Kidney tubule cell (primary cell): ENCODE measurements at places on chromosomes 12 and 14.

DNA sequence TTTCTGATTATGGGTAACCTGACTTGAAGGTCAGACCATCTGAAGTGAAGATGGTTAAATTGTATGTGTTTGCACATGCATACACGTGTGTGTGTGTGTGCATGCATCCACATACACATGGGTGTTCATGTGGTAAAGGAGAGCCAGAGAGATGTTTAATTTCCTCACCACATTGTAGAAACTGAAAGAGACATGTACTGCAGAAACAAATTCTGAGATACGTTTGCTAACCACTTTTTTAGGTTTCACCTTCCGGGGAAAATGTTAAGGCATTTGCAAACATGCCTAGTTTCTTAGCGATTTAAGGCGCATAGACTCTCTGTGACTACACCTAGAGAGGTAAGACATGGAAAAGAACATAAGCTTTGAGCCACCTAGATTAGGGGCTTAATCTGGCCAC lies 362.9 kb downstream of the RAD51B start:
- DNase-seq: no peak

DNA sequence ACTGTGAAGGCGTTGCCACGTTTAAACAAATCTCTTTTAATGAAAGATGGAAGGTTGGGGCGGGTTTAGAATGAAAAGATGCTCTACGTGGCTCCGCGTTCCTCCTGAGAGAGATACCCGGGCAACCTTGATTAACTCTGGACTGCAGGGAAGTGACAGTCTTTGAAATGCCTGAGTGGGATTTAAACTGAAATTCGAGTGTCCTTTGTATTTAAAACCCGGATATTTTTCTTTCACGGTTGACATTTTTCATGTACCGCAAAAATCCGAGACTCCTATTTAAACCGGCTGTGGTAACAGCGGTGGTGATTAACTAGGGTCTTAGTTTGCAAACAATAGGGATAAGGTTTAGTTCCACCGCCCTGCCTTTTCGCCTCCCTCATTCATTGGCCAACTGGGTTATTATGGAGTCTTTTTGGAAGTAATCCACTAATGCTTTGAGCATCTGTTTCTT lies 707 bp downstream of the G2E3 start:
- DNase-seq: peak; percentile 63

- no peak for DNase-seq
These were observed at the start of gene MGP for GRCh38 chr12:14885718-14886221. Gene MGP, minus strand, starts transcription at chr12:14885854. Its CDS starts 63 bp downstream, at chr12:14885791.

DNA sequence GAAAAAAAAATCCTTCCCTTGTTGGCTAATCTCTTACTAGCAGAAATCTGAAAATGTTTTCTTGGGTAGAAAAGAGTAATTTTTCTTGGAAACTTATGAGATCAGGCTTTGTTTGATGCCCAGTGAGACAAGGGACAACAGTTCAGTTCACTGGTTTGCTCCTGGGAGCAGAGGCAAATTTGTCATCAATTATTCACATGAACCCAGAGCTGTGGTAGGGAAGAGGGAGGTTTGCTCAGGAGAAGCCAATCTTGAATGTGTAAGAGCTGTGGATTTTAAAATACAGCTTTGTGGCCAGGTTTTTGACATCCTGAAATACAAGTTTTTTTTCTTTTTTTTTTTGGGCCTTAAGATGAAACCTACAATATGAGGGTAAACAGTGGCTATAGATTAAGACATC lies 426.6 kb downstream of the ATP23 start:
- peak; percentile 74 for DNase-seq

DNA sequence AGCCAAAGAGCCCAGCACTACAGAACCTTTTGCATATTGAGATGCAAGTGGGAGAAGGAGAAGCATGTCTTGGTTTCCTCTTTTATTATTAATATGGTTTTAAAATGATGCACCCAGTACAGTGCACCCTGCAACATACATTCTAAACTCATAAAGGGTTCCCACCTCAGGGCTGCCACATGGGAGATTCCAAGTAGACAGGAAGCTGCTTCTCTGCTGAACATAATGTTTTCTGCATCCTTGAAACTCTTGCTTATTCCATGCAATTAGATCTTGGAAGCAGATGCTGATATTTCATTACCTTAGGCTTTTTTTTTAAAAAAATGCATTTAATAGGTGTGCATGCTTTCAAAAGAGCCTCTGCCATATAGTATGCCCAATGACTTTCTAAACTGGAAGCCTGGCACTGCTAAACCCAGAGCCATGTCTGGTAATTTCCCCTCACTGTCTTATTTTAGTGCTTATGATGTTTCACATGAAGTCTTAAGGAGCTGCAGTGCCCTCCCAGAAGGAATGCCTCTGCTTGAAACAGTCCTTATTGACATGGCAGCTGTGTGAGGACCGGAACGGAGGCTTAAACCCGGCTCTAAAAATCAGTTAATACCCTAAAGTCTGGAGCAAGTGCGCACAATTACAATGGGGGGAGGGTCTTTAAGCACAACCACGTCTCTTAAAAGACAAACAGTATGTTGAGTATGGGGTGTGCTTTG lies 2.0 kb upstream of the SIX1 start:
- no peak for DNase-seq

DNA sequence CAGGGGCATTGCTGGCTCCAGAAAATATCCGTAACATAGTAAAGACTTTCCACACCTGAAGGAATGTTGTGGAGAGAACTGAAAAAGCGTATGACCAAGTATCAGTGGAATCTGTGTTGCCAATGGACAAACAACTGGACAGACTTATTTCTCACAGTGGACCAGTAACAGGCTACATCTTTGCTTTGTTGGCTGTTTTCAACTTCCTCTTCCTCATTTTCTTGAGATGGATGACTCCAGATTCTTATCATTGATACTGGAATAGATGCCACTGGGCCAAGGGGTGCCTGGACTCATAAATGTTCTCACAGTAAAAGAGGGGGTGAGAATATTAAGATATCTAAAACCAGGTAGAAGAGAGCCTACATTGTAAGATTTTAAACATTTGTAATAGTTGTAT lies 6.4 kb downstream of the GAS2L3 start:
- peak; percentile 31 for DNase-seq

- DNase-seq: no peak
These were observed 303.1 kb upstream of the SOX5 start for GRCh38 chr12:24252602-24253001.

GRCh38 chr14:101881426-101881825 lies 82.9 kb upstream of the DYNC1H1 start:
- DNase-seq: no peak

DNA sequence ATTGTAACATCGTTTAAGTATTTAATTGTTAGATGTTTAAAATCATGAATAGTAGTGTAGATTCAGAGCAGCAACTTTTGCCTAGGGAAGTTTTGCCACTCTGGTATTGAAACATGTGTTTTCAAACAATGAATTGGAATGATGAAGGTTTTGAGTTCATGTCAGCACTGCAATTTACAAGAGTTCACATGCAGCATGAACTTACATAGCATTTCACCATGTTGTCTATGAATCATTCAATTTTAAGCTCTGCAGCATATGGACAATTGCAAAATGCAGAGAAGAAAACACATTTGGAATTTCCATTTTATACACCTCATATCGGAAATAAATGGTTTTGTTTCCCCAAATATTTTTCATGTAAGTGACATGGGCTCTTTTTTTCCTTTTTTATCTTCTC lies 170.7 kb upstream of the CDKN3 start:
- no peak for DNase-seq

- no peak for DNase-seq
These were observed 46.3 kb downstream of the ADGRD1 start for GRCh38 chr12:131000000-131000486.

DNA sequence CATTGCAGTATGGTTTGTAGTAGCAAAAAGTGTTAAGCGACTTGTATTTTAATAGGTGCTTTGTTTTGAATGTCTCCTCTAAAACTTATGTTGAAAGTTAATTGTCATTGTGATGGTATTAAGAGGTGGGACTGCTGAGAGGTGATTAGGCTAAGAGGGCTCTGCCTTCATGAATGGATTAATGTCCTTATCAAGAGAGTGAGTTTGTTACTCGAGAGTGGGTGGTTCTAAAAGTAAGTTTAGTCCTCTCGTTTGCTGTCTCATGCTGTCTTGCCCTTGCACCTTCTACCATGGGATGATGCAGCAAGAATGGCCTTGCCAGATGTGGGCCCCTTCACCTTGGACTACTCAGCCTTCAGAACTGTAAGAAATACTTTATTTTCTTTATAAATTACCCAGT lies 17.4 kb downstream of the ZDHHC17 start:
- no peak for DNase-seq

DNA sequence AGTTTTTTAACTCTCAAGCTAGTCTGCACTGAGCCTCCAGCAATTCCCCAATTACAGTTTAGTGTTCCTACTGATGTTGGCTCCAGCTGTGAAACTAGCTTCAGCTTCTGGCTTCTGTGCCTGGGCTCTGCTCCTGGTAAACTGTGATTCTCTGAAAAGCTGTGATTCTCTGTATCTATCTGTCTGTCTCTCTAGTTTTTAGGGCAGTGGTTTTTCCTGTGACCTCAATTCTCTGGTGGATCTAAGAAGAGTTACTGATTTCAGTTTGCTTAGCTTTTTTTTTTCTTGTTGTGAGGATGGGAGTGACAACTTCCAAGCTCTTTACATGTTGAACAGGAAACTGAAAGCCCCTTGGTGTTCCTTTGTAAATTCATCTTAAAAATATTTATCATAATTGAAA lies 3.8 kb upstream of the HIF1A start:
- DNase-seq: no peak

DNA sequence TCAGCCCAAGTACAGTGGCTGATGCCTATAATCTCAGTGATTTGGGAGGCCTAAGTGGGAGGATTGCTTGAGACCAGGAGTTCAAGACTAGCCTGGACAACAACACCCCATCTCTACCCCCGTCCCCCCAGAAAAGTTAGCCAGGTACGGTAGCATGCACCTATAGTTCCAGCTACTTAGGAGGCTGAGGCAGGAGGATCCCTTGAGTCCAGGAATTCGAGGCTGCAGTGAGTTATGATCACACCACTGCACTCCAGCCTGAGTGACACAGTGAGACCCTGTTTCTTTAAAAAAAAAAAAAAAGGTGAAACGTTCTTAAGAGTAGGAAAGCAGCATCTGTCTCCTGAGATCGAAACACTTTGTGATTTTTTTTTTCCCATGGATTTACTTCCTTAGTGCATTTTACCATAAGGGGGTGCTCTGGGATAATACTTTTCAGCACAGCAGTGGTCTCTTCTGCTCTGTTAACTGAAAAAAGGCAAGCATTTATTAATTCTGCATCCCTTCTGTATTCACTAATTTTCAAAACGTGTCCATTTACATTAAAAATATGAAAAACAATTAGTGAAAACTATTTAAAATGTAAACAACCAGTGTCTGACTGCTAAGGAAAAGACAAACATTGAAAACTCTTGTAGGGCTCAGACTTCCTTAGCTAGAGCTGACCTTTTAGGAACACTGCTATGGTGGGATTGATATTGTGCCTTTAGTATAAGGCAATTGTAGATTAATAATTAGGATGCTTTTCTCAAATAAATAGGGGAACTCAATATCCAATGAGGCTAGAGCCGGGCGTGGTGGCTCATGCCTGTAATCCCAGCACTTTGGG lies 31.2 kb upstream of the USP44 start:
- peak; percentile 55 for DNase-seq

- peak; percentile 58 for DNase-seq
These were observed 215.5 kb downstream of the DPF3 start for GRCh38 chr14:72678356-72678755.

DNA sequence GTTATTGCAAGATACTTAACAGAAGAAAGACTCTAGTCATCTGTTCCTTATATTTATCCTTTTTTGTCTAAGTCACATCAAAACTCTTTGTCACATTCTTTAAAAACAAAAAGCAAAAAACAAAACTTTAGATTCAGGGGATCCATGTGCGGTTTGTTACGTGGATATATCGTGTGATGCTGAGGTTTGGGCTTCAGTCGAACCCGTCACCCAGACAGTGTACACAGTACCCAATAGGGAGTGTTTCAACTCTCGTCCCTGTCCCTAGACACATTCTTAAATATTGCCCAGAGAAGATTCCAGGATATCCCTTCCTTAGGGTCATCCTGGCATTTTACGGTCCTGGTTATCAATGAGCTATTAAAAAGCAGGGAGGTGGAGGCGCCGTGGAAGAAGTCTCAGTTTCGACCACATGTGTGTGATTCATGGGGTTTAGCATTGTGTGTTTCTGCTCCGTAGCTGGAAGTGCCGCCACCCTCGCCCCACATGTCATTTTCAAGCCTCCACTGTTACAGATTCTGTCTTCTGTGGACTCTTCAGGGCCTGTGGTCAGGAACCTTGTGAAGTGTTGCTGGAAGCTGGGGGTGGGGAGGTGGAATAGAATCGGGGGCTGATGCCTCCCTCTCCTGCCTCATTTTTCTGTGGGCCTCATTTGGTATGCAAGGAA lies 19.9 kb downstream of the CCND2 start:
- peak; percentile 62 for DNase-seq

DNA sequence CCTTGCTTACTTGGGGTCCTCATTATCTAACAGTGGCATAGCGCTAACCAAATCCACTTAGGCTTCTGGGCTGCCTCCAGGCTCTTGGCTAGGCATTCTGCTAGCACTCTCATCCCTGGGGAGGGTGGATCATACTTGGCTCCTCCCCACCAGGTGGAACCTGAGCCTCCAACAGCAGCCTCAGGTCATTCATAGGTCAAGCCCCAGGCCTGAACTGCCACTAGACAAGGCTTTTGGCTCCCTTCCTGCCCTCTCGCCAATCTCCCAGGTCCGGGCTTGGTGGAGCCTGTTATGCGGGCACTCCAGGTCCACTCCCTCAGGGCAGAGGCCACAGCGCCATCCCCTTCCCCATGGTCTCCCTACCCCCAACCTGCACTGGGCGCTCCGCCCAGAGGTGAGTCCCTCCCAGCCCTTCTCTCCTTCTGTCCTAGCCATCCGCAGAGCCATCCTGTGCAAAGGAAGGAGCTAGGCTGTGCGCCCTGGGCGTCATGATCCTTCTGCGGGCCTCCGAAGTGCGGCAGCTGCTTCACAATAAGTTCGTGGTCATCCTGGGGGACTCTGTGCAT lies 154.9 kb upstream of the AMIGO2 start:
- DNase-seq: no peak

GRCh38 chr14:56422221-56422620 lies 157.4 kb upstream of the TMEM260 start:
- no peak for DNase-seq

DNA sequence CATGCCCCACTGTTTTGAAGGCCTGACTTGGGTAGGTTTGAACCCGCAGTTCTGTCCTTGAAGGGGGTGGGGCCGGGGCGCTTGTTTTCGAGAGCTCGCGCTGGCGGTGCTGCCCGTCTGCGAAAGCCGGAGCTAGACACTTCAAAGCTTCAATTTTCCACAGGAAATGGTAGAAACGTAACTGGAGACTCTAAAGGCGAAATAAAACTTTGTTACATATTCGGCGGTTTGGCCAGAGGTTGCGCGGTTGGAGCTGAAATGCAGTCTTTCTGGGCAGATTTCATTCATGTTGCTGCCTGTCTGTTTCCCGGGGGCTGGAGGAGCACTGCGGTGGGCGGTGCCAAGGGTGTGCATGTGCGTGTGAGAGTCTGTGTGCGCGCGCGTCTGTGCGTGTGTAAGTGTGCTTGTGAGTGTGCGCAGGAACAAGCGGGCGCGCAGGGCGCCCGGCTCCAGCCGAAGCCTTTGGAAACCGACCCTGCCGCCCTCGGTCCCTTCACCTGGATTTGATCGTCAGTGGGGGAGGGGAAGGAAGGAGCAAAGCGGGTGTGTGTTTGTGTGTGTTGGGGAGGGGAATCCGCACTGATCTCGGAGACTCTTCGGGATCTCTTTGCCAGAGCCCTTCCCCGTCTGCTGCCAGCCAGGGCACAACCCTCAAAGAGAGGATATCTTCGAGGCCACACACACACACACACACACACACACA lies 227.7 kb upstream of the CRY1 start:
- peak; percentile 64 for DNase-seq

GRCh38 chr14:33282331-33283230 lies 343.9 kb downstream of the NPAS3 start:
- peak; percentile 2 for DNase-seq

GRCh38 chr12:57455374-57456144 lies 452 bp downstream of the INHBE start:
- no peak for DNase-seq
